Left cardiac atrium (tissue), 4 donors: ENCODE measurements at places on chromosomes 4 and X. TPM values are rescaled to one million over a fixed set of nuclear protein-coding genes. Genes with fewer than 3 reads are reported as not detected.
A peak's percentile ranks its signal among the peaks of the same experiment; 100 is the strongest.

BEX4 gene
- total RNA-seq = 68.8 TPM

RTL9 gene
- 0.15 TPM for total RNA-seq

KDR gene
- total RNA-seq = 22.3 TPM

GRCh38 chrX:47483306-47484268, 565 bp upstream of the ZNF41 start:
- DNase-seq = peak; percentile 41

- no peak for DNase-seq
Measured at GRCh38 chr4:142875117-142875516, 29.0 kb upstream of the INPP4B start.

GRCh38 chr4:73451404-73451803, 15.4 kb downstream of the AFP start:
- no peak for DNase-seq
